Tibial nerve (tissue), 4 donors: ENCODE measurements at places on chromosomes 1 and 21.

DNA sequence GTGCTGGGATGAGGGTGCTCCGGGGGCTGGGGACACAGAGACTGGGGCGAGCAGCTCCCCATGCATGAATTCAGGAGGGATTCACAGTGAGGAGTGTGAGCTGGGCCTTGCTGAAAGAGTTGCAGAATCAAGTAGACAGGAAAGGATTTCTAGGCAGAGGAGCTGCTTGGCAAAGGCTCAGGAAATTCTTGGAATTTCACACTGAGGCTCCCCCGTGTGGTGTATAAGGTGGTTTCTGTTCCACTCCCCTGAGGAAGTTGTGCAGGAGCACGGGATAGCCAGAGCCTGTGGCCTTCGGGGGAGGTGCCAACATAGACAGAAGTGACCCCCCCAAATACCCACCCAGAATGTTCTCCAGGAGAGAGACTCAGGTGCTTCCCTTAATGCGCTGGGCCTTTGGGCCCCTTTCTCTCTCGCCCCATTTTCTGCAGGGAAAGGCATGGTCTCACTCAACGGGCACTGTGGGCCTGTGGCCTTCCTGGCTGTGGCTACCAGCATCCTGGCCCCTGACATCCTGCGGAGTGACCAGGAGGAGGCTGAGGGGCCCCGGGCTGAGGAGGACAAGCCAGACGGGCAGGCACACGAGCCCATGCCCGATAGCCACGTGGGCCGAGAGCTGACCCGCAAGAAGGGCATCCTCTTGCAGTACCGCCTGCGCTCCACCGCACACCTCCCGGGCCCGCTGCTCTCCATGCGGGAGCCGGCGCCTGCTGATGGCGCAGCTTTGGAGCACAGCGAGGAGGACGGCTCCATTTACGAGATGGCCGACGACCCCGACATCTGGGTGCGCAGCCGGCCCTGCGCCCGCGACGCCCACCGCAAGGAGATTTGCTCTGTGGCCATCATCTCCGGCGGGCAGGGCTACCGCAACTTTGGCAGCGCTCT is 58.5 kb upstream of the ACTL8 start:
- DNase-seq: no peak

- no peak for DNase-seq
Measured at GRCh38 chr1:21139601-21140000, 37.1 kb downstream of the EIF4G3 start.

GRCh38 chr1:40301541-40302299 is 15.4 kb downstream of the COL9A2 start:
- no peak for DNase-seq

DNA sequence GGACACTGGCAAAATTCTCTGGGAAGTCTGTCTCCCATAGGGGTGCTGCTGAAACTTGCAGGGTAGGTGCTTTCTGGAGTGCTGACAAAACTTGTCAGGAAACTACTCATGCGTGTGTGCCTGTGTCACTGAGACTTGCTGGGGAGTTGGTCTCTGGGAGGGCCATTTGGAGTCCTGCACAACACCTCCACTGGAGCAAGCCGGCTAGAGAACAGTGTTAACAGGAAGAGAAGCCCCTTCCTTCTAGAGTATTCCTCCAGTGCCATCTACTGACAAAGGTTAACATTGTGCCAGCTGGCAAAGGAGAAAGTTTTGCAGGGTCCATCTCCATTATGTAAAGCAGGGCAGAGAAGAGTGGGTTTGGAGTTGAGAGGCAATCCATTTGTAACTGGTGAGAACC is 30.0 kb downstream of the ZMYM4 start:
- peak; percentile 10 for DNase-seq

GRCh38 chr1:88700425-88701013 is 16.4 kb downstream of the PKN2 start:
- DNase-seq: no peak

DNA sequence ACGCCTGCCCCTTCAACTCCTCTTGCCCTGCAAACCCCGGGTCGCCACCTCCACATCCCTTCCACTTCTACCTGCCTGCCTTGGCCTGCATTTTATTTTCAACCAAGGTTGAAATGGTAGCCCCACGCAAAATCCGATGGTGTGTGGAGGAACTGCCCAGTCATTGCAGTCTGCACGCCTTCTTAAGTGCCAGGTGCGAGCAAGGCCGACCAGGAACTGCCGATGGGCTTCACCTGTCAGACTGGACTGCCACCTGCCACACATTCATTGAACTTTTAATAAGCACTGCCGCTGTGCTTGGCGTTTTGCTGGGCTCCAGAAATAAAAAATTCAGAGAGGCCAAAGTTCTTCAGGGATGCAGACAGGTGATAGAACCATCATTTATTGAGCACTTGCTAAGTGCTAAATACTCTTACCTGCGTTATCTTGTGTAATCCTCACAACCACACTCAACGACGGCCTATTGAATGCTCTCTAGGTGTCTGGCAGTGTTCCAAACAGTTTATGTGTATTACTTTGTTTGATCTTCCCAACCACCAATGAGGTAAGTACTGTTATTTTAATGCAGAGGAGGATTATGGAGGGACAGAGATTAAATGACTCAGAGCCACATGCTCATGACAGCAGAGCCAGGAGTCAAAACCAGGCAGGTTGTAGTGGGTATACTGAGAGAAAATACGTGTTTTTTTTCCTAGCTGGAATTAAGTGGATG is 36.2 kb downstream of the CACHD1 start:
- no peak for DNase-seq

DNA sequence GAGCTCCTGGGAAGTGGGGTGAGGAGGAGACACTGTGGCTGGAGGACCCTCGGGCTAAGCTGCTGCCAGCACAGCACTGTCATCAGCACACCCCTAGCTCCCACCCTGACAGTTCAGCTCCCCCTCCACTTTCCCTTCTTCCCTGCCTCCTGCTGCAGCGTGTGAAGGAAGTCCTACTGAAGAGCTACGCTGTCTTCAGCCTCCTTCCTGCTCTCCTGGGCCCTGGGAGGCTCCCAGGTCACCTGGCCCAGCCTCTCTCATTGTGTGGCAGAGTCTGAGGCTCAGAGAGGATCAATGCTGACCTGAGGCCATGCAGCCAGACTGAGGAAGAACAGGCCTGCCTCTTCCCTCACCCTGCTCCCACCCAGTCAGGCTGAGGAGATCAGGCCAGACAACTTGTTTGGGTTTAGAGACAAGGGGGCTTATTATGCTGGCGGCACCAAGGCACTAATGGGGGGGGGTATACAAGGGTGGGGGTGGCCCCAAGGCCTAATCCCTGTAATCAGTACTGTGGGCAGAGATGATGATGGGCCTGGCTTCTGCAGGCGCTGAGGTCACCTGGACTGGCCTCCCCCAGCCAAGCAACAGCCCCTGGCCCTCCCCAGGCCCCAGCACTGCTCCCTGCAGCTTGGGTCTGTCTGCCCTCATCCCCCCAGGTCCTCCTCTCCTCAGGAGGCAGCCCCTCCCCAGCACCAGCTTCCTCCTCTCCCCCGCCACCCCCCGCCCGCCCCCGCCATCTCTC is 9.1 kb downstream of the NES start:
- DNase-seq: no peak

DNA sequence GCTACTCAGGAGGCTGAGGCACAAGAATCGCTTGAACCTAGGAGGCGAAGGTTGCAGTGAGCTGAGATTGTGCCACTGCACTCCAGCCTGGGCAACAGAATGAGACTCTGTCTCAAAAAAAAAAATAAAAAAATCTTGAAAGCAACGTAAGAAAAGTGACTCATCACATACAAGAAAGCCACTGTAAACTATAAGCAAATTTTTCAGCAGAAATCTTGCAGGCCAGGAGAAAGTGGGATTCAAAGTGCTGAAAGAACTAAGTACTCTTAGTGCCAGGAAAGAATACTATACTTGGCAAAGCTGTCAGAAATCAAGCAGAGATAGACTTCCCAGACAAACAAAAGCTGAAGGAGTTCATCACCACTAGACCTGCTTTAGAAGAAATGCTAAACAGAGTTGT is 4.4 kb upstream of the HMGN1 start:
- DNase-seq: no peak

DNA sequence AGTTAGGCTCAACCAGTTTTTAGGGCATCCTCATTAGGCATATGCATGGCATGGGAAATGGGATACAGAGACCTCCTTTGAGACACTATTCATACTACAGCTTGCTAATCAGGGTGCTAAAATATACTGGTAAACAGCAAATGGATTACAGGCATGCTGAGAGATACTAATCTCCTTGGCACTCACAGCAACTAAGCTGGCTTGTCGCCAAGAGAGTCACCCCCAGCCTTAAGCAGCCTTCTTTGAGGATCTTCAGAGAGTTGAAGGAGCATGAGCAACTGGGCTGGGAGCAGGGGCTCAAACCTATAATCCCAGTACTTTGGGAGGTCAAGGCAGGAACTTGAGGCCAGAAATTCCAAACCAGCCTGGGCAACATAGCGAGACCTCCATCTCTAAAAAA is 120.1 kb upstream of the NR5A2 start:
- DNase-seq: no peak

- DNase-seq: no peak
Measured at GRCh38 chr1:103477101-103477500, 48.4 kb upstream of the RNPC3 start.

- DNase-seq: no peak
Measured at GRCh38 chr1:112554411-112554810, 45.6 kb downstream of the WNT2B start.

- DNase-seq: no peak
Measured at GRCh38 chr21:27149034-27149433, 182.1 kb upstream of the ADAMTS5 start.

DNA sequence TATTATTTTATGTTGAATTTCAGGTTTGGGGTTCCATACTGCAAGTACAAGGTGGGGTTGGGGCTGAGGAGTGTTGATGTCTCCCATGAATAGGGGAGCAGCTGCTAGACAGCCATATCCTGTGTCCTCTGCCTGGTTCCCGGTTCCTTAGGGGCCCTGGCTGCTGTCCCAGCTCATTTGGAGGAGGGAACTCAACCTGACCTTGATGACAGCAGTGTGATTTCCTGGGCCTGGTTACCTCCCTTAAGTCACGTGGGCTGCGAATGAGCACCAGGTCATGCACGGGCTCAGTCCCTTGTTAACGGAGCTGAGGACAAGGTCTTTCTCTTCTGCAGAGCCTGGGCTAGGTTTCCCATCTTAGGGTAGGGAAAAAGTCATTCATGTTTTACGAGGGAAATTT is 85.1 kb downstream of the MTR start:
- DNase-seq: no peak

GRCh38 chr1:221778535-221779142 is 36.8 kb upstream of the DUSP10 start:
- DNase-seq: no peak

GRCh38 chr1:3026581-3027391 is 5.5 kb downstream of the ACTRT2 start:
- no peak for DNase-seq

DNA sequence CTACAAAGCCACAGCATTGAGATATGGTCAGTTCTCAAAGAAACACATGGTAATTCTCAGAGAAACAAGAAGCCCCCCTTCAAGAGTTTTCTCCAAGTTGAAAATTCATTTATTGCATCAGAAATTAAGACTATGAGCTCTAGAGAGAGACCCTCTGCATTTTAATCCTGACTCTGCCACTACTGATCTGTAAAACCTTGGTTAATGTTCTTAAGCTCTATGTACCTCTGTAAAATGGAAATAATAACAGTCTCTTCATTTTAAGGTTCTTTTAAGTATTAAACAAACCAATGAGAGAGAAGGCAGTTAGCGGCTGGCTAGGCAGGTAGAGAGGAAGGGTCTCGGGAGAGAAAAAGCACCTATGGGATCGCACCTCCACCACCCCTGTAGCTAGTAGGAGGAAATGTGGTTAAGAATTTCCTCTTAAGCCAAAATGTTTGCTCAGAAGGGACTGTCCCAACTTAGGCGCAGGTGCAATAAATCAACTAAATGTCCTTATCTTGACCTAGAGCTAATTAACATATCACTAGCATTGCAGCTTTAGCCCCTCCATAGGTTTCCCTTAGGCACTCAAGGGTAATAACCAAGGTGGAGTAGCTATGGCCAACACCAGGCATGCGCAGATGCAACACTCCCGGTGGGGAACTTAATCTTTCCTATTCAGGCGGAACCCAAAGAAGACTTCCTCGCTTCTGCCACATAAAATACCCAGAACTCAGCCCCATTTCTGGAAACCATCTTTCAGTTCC is 1685.4 kb downstream of the MRPL39 start:
- no peak for DNase-seq

GRCh38 chr1:161238039-161238473 is at the start of gene NR1I3:
NR1I3 (minus strand) TSS chr1:161238203; CDS start chr1:161236565, 1,638 bp downstream.
- DNase-seq: no peak

GRCh38 chr1:187839873-187840272 is 1011.1 kb downstream of the PLA2G4A start:
- DNase-seq: no peak

GRCh38 chr1:45833361-45833760 is 29.9 kb downstream of the MAST2 start:
- no peak for DNase-seq

DNA sequence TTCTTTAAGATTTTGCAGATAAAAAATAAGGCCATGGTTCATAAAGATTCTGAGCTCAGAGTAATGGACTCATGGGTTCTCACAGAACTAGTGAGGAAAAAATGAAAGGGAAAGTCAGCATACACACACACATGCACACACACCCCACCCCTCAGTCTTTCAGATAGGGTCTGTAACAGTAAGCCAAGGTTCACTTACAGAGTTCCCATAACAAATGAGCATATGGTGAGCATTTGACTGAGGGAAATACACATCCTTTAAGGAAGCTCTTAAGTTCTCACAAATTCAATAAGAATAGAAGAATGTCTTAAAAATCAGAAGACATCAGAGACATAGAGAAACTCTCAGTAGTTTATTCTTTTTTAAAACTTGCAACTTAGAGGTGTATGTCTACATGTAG is 57.9 kb downstream of the NTMT2 start:
- no peak for DNase-seq

- DNase-seq: no peak
Measured at GRCh38 chr1:226679262-226679661, 59.8 kb downstream of the ITPKB start.

- no peak for DNase-seq
Measured at GRCh38 chr1:44571712-44572571, 102.3 kb downstream of the TMEM53 start.

- DNase-seq: no peak
Measured at GRCh38 chr1:29513357-29513756, 277.0 kb downstream of the PTPRU start.

GRCh38 chr1:231938711-231939110 is 312.1 kb downstream of the DISC1 start:
- no peak for DNase-seq

GRCh38 chr1:40264354-40264781 is 6.3 kb downstream of the ZMPSTE24 start:
- no peak for DNase-seq

- no peak for DNase-seq
Measured at GRCh38 chr1:112247036-112247597, 148.9 kb upstream of the CTTNBP2NL start.

DNA sequence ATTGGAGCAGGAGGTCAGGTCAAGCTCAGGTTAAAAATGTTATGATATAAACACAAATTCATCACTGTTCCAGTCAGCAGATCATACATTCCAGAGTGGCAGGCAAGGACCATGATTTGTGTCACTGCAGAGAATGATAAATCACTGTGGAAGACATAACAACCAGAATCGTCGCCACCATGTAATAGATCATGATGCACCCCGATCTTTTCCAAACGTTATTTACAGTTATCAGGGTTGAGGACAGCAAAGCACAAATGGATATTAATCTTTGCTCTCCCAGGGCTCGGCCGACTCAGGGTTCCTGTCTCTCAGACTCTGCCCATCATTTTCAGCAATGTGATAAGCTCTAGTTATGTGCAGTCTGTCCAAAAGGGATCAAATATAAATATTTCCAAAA is 122.7 kb downstream of the ZBTB18 start:
- DNase-seq: no peak

GRCh38 chr1:205600085-205600484 is 31.7 kb downstream of the ELK4 start:
- DNase-seq: no peak

- no peak for DNase-seq
Measured at GRCh38 chr1:20339811-20340457, 49.3 kb downstream of the VWA5B1 start.
